T-cell (primary cell): ENCODE measurements at places on chromosomes 5 and 9.
A peak's percentile ranks its signal among the peaks of the same experiment; 100 is the strongest.

- no peak for DNase-seq
These were observed 886.8 kb upstream of the SEMA6A start for GRCh38 chr5:117461403-117461802.

DNA sequence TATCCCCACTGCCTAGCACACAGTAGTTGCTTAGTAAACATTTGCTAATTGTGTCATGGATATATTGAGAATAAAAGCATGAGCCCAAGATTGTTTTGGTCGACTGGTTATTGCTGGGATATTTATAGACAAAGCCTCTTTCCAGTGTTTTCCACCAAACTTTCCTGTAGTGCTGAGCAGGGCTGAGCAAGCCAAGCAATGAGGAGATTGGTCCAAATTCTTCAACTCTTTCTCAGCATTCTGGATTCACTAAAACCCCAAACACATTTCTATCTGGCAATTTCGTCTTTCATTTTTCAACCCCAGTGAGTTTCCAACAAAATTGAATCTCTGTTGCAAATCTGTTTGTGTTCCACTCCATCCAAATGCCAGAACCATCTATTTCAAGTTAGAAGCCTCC, 31.9 kb upstream of the TARS1 start:
- no peak for DNase-seq

DNA sequence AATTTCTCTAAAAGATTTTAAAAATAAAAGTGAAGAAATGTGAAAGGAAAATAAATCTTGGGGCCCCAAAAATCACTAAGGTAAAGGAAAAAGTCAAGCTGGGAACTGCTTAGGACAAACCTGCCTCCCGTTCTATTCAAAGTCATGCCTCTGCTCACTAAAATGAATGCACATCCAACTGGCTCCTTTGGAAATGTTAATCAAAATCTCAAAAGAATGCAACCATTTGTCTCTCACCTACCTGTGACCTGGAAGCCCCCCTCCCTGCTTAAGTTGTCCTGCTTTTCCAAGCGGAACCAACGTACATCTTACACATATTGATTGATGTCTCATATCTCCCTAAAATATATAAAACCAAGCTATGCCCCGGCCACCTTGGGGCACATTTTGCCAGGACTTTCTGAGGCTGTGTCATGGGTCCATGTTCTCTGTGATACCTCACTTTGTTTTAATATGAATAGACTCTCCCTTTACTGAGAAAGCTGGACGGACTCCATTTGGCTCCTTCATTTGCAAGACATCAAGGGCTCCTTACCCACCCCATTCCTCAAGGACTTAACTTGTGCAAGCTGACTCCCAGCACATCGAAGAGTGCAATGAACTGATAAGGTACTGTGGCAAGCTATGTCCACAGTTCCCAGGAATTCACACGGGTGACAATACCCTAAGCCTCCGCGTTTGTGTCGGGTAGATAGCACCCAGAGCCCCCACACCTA, 164.3 kb downstream of the SMC2 start:
- no peak for DNase-seq

GRCh38 chr5:39934830-39935229, 510.1 kb upstream of the DAB2 start:
- DNase-seq: no peak

GRCh38 chr5:100780376-100780870, 122.7 kb downstream of the ST8SIA4 start:
- DNase-seq: no peak

GRCh38 chr5:102771435-102771834, 16.3 kb downstream of the PAM start:
- no peak for DNase-seq

- no peak for DNase-seq
These were observed 200.4 kb downstream of the ARHGAP26 start for GRCh38 chr5:142970440-142971030.

DNA sequence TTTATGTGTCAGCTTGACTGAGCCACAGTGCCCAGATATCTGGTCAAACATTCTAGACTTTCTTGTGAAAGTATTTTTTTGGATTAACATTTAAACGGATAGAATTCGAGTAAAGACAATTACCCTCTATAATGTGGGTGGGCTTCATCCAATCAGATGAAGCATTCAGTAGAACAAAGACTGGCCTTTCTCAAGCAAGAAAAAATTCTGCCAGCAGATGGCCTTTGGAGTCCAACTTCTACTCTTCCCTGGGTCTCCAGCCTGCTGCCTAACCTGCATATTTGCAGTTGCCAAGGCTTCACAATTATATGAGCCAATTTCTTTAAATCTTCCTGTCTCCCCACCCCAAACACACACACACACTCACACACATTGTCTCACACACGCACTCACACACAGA, 86.4 kb downstream of the MED10 start:
- no peak for DNase-seq

GRCh38 chr5:72234265-72234700, 85.8 kb downstream of the MRPS27 start:
- DNase-seq: no peak

- DNase-seq: no peak
These were observed 198.7 kb downstream of the VPS13A start for GRCh38 chr9:77375956-77376532.

DNA sequence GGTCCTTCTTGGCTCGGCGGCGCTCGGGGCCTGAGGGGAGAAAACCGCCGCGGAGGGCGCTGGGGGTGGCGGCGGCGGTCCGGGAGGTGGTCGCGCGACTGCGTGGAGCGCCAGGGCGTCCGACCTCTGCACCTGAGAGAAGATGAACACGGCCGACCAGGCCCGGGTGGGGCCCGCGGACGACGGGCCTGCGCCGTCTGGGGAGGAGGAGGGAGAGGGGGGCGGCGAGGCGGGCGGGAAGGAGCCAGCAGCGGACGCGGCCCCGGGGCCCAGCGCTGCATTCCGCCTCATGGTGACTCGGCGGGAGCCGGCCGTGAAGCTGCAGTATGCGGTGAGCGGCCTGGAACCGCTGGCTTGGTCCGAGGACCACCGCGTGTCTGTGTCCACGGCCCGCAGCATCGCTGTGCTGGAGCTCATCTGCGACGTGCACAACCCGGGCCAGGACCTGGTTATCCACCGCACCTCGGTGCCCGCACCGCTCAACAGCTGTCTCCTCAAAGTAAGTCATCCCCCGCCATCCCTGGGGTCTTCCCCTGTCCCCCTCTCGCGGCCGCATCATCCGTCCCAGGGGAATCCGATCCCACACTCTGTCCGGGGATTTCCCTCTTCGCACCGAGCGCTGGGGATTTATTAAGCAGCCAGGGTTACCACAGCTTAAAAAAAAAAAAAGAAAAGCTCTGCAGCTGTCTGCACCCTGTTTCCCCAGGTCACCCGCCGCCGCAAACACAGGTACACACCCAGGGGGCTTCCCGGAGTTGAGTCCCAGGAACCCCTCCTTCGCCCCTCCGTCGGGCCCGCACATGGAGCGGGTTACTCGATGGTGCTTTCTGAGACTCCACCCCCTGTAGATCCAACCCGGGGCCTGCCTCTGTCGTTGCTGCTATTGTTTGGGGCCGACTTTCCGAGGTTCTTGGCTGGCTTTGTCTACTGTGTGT, at the start of gene GTF3C4:
GTF3C4 (plus strand) TSS at position 8 of the 935 bp plus-strand sequence; CDS start at position 143, 135 bp downstream.
- peak; percentile 68 for DNase-seq

DNA sequence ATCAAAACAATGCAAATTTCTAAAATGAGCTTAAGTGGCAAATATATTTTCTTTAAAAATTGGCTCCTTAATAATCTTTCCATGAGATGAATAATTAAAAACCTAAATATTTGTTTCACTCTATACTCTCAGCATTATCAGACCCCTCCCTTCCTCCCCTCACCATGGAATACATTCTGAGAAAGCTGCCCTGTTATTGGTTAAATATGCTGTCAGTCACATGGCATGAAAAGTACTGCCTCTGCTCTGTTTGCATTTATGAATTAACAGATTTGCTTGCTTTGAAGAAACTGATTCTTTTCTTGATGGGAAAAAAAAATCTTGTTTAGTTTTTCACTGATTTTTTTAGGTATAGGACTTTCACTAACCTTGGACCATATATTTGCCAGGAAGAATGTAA, 17.0 kb upstream of the RPS23 start:
- no peak for DNase-seq

DNA sequence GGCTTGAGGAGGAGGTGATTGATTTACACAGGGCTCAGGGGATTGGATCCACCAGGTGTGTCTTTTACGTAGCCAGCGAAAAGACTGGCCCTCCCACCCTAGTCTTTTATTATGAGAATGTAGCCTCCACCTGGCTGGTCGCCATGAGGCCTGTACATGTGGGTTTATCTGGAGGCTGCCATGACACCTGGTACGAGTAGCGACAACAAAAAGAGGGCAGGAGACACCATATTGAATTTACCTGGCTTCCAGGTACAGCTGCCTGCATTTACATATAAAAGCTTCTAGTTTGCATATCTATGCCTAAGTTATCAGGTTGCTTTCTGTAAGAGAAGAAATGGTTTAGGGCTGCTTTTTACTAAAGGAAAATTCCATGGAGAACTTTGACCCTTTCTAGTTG, 1173.7 kb upstream of the SEMA6A start:
- DNase-seq: no peak

GRCh38 chr9:137064027-137064879, 6.1 kb downstream of the SAPCD2 start:
- DNase-seq: no peak

GRCh38 chr5:11000515-11001353, 239.7 kb upstream of the DAP start:
- DNase-seq: no peak

GRCh38 chr9:102550266-102550665, 444.9 kb upstream of the CYLC2 start:
- DNase-seq: no peak

DNA sequence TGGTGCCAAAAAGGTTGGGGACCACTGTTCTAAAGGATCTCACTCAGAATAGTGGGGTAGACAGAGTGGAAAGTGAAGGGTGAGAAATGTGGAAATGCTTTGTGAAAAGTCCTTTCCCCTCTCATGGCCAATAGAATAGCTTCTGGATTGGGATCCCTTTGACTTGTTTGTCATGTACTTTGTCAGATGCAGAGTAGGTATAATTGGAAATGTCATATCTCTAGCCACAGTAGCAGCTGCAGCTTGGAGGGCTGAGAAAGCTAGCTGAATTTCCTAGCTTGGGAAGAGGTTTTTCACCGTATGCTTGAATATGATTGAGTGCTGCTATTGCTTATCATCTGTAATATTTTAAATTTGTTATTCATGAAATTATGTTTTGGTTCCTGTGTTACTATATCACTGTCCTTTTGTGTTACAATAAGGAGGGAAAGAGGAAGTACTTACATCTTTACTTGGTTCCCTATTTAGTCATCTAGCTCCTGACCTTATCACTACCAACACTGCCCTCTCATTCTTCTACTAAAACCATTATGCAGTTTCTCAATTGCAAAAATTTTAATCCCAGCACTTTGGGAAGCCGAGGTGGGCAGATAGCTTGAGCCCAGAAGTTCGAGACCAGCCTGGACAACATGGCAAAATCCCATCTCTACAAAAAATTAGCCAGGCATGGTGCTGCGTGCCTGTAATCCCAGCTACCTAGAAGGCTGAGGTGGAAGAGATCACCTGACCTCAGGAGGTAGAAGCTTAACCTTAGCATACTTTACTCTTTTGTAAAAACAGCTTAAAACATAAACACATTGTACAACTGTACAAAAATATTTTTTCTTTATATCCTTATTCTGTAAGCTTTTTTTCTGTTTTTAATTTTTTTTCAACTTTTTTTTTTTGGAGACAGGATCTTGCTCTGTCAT, 12.4 kb downstream of the SLC30A5 start:
- DNase-seq: no peak

DNA sequence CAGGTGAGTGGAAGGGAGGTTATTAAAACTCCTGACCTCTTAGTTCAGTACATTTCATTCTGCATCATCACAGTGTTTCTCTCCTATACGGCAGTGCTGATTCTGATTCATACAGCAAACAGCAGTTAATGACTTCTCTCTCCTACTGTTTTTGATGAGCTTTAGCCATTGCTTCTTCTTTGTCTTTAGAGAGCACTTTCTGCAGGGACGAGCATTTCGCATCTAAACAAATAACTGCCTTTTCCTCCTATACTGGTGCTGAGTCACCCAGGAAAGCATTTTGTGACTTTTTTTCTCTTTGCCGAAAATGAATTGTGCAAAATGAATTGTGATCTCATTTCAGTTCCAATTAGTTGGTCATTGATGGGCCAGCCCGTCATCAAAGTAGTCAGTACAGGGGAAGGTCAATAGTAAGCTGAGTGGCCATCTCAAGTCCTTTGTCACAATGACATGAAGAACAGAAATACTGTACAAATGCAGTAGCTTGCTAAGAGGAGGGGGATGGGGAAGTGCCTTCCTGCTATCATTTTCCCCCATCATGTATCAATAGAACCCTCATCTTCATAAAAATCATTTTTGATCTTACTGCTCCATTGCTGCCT, 98.5 kb downstream of the INSYN2B start:
- no peak for DNase-seq

DNA sequence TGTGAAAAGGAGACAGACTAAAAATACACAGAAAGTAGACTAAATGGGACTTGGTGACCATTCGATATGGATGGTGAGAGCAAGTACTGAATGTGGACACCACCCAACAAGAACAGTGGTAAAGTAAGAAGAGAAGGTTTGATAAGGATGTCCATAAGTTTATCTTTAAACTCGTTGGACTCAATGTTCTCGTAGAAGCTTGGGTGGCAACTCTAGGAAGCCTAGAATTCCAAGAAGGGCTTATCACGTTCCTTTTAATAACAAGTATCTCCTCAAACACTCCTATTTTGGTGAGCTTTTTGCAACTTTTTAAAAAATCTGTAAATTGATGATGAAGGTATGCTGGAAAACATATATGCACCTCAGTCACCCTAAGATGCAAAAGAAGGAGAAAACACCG, 108.6 kb upstream of the CDH6 start:
- DNase-seq: no peak

DNA sequence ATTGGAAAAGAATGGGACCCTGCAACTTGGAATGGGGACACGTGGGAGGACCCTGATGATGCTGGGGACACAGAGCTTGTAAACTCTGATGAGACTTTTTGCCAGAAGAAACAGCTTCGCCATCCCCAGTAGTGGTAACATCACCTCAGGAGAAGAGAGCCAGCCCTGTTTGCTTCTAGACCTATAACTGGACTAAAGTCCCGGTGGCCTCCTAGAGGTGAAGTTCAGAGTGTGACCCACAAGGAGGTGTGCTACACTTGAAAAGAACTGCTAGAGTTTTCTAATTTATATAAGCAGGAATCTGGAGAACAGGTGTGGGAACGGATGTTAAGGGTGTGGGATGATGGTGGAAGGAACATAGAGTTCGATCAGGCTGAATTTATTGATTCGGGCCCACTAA, 19.8 kb downstream of the NSA2 start:
- DNase-seq: no peak

DNA sequence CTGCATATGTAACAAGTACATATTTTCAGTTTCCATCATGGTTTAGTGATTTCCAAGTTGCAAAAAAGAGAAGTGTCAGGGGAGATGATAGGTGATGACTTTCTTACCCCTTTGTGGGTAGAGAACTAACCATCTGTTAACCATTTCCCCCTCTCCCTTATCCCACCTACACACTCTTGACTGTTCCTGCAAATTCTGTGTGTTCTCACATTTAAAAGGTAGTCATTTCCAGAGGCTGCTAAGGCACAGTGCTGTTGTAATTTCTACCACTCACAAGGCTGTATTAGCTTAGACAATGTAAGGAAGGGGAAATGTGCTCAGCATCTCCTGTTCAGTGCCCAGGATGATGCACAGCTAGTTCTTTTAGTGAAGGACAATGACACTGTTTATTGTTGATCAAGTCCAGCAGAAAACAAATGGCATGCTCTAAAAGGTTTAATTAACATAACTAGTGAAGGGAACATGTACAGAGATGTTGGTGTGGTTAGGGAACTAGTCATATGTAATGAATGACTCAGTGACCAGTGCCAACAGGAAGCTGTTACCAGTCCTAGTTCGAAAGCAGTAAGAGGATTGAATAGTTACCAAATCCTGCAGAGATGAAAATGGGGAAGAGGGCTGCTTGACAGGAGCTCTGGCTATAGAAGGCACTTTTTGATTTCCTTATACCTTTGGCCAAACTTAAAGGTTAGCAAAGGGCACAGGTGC, 165.1 kb downstream of the PLK2 start:
- no peak for DNase-seq
